Ovary (tissue), 10 donors: ENCODE measurements at places on chromosomes 1 and 21. TPM values are rescaled to one million over a fixed set of nuclear protein-coding genes. Genes with fewer than 3 reads are reported as not detected.

GRCh38 chr1:42845866-42846256 is 552 bp upstream of the ZNF691 start:
- DNase-seq = no peak

DNA sequence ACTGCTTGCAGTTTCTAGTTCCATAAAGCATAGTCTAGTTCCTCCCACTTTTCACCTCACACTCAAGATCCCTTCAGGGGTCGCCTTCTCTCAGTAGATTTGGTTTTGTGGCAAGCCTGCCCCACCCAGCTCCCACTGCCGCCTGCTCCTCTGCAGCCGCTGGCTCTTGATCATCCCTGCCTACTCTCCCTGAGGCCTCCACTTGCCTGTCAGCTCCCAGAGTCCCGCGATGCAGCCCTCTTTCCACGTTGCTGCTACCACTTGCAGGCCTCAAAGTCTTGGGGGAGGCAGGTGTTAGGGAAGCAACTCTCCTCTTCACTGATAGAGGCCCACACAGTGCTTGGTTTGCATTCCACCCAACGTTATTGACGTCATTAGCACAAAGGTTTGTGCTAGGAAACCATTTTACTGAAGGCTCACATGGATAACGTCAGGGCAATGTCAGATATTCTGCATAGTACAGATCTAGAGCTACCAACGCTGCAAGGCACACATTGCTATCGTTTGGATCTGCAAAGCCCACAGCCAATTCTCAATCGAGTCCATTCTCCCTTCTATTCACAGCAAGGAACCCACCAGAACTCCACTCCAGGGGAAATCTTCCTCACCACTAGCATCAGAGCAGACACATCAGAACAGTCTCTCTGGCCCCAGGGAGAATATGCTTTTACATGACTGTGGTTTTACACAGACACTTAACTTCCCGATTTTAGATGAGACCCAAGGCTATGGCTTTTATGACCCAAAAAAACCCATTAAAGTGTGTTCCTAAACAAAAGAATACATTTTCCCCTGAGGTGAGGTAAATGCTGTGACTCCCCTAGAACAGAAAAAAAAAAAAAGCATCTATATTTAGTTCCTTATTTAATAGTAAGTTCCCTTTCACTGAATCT is 519.5 kb upstream of the CAMK1G start:
- DNase-seq = no peak

Gene RAVER2
- total RNA-seq = 7.9 TPM

Gene TSPEAR
- 0.27 TPM for total RNA-seq

GRCh38 chr1:18197299-18197698 is 89.7 kb downstream of the IGSF21 start:
- DNase-seq = no peak

GRCh38 chr1:175968486-175969172 is 225.2 kb upstream of the TNR start:
- no peak for DNase-seq

GRCh38 chr1:161313554-161314200 is 504 bp upstream of the SDHC start:
- no peak for DNase-seq

GRCh38 chr1:43425045-43425444 is 28.7 kb downstream of the HYI start:
- no peak for DNase-seq

DNA sequence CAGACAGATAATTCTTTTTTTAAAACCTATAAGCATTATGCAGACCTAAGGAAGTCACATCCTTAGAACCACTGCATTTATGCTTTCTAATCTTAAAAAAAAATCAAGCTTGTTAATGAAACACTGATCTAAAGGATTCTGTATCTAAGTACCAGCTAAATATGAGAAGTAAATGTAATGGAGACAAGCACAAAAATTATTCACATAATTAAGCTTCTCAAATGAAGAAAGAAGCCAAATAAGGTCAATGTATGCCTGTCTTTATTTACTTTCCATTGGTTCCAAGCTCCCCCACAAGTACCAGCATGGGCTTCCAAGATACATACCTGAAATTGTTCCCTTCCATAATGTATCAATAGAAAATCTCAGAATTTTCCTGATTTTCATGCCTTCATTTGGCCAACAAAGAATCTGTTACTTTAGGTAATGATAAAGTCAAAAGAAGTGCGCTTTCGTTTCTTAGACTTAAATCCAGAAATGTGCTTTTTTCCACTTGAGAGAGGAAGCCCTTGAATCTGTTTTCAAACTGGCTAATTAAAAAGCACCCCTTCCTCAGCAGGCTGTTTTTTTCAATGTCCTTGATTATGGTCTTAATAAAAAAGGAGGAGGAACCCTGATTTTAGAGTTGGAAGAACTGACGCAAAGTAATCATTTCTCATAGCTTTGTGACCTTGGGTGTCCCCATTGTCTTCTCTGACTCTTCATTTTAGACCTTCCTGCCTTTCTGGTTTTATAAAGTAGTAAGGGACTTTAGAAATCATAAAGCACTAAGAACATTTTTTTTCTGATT is 3.8 kb downstream of the RGS2 start:
- DNase-seq = no peak

GRCh38 chr1:171128463-171128862 is 37.8 kb downstream of the FMO3 start:
- no peak for DNase-seq

DNA sequence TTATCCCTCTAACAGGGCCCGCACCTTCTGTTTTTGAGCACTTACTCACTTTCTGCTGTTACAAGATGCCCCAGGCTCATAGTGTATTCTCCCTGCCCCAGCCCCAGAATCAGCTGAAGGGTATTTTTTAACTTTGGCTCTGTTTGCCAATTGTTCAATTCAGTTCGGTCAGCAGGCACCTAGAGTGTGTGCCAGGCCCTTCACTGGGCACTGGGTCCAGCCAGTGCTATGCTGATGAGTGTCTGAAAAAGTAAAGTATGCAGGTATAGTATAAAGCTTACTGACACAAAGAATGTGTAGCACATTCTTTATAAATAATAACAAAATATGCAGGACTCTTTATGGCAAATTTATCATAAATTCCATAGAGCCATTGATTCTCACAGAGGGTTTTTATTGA is 35.0 kb downstream of the FHAD1 start:
- DNase-seq = no peak

GRCh38 chr1:179288977-179289376 is 4.6 kb upstream of the SOAT1 start:
- DNase-seq = no peak

GRCh38 chr1:87435484-87435883 is 106.8 kb downstream of the LMO4 start:
- DNase-seq = no peak

Gene ALX3
- 0.20 TPM for total RNA-seq

GRCh38 chr1:164726235-164726634 is 167.3 kb downstream of the PBX1 start:
- DNase-seq = no peak

Gene CD53
- 8.0 TPM for total RNA-seq
